ENCODE measurements at places on chromosomes 12 and 14.

DNA sequence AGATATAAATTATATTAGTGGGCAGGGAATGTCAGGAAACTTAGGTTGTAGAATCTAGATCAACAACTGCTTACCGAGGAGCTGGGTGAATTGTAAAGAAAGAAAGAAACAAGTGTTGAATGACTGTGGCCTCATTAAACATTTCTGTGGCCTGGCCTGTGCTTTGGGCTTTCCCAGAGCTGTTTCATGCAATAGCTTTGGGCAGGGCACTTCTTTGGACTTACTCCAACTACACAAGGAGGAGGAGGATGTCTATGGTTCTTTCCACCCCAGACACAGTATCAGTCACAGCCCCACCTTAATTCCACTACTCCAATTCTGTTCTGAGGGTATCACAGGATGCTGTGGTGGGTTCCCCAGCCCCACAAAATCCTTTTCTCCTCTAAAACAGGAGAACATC, 38.0 kb downstream of the DPF3 start:
- DNase-seq, result no peak

DNA sequence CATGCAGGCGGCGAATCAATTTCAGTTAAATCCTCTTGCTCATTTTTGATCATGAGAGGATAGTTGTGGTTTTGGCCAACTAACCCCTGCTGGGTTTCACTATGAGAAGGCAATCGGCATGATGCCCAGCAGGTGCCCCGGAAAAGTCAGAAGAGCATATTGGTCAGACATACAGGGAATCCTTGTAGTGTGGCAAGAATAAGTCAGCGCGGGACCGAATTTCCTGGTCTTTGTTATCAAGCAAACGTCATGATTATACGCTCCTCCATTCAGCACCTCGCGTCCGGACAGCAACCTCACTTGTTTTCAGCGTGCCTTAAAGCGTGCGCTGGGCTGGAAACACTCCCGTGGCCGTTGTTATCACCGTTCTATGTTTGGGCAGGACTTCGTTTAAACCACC, 1.8 kb downstream of the TBC1D30 start:
- DNase-seq, result no peak

- DNase-seq, result no peak
Measured at GRCh38 chr12:31491241-31491794, 99.6 kb downstream of the DENND5B start.

GRCh38 chr14:74620497-74620921, 8.5 kb upstream of the LTBP2 start:
- DNase-seq, result no peak

GRCh38 chr12:55420307-55420962, 5.6 kb upstream of the OR6C76 start:
- DNase-seq, result no peak

DNA sequence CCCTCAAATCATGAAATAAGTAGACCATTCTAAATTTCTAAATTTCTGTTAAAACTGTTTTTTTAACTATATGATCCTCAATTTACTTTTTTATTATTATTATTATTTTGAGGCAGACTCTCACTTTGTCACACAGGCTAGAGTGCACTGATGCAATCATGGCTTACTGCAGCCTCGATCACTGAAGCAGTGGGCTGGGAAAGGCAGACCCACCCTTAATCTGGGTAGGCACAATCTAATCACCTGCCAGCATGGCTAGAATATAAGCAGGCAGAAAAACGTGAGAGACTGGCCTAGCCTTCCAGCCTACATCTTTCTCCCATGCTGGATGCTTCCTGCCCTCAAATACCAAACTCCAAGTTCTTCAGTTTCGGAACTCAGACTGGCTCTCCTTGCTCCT, 2.3 kb downstream of the ERO1A start:
- no peak for DNase-seq

GRCh38 chr12:104683831-104684503, 227.2 kb downstream of the CHST11 start:
- no peak for DNase-seq

GRCh38 chr12:59845293-59845692, 249.5 kb downstream of the SLC16A7 start:
- no peak for DNase-seq

DNA sequence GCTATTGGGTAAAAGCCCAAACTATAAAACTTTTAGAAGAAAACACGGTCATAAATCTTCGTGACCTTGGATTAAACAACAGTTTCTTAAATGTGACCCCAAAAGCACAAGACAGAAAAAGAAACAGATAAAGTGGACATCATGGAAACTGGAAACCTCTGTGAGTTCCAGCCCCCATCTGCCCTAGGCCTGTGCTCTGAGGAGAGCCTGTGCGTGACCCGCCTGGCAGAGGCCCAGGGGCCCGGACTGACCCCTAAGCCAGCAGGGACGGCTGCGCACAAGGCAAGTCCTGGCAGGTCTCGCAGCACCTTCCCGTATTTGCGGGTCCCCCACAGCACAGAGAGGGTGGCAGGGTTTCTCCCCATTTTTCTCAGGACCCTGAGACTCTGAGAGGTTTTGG, 76.0 kb downstream of the CHGA start:
- DNase-seq, result no peak

- no peak for DNase-seq
Measured at GRCh38 chr12:111366075-111366474, 2.8 kb downstream of the PHETA1 start.

- DNase-seq, result no peak
Measured at GRCh38 chr12:27906127-27906500, 66.4 kb downstream of the PTHLH start.

DNA sequence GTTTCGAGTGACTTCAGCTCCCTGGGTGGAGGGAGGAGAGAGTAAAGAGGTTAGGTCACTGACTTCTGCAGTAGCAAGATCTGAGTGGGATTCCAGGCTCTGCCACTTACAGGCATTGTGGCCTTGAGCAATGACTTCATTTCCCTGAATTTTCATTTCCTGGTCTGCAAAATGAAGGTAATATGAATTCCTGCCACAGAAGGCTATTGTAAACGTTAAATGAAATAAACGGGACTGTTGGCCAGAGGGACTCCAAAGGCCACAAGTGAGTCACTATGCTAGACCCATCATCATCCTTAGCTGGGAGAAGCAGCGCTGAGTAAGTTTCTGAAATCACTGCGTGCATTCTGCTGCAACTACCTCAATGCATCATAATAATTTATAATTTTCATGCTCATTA, 807.8 kb downstream of the AACS start:
- no peak for DNase-seq

- no peak for DNase-seq
Measured at GRCh38 chr12:24839268-24839791, 109.6 kb downstream of the BCAT1 start.

DNA sequence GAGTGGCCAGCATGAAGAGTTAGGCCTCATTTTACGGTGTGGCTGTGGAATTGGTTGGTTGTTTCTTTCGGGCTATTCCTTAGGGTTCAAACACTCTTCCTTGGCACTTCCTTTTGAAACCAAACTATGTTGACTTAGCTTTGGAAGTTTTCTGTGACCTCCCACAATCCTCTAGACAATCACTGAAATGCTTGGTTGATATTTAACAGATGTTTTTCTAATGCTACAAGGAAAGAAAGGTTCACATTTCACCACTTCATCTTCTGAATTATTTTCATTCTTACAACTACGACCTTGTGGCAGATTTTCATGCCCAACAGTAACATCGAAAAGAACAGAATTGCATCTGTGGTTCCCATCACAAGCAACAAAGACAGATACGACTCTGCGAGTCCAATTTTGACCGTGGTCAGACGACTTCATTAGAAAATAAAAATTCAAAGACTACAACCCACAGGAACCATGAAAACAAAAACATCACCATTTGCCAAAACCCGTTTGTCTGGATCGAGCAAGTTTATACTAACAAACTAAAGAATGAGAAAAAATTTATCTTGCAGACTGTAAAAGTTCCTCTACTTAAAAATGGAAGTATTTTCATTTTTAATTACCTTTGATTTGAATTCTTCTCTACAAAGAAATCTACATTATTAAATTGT, 16.9 kb downstream of the PRKAB1 start:
- no peak for DNase-seq

DNA sequence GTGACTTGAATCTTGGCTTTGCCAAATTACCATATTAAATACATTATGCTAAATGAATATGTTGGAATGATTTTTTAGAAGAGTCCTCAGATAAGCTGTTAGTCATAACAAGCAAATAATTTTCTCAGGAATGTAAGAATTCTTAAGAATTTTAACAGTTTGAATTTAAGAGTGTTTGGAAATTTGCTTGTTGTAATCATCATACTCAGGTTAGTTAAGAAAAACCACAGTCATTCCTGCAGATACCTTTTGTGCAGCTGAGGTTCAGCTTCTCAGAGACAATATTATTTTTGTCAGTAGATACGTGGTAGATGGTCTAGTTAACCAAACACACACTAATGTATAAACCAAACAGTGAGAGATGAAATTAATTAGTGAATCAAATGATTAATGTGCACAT, 8.9 kb downstream of the WNK1 start:
- DNase-seq, result no peak

GRCh38 chr14:89411976-89412375, 5.1 kb downstream of the FOXN3 start:
- DNase-seq, result no peak

- DNase-seq, result no peak
Measured at GRCh38 chr14:40850191-40850590, 756.5 kb upstream of the LRFN5 start.

GRCh38 chr14:54739514-54739913, 163.1 kb downstream of the GCH1 start:
- DNase-seq, result no peak

- DNase-seq, result peak; percentile 60
Measured at GRCh38 chr12:82708061-82708879, 21.6 kb downstream of the TMTC2 start.

- DNase-seq, result no peak
Measured at GRCh38 chr12:10716704-10717315, 6.3 kb downstream of the YBX3 start.

DNA sequence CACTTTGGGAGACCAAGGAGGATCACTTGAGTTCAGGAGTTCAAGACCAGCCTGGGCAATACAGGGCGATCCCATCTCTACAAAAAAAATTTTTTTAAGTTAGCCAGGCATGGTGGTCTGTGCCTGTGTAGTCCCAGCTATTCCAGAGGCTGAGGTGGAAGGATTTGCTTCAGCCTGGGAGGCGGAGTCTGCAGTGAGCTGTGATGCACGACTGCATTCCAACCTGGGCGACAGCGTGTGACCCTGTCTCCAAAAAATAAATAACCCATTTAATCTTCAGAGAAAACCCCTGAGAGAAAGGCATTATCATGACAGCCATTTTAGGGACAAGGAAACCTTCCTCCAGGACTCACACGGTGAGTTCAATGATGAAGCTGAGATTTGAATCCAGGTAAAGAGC, 3.7 kb upstream of the FKBP4 start:
- DNase-seq, result no peak

DNA sequence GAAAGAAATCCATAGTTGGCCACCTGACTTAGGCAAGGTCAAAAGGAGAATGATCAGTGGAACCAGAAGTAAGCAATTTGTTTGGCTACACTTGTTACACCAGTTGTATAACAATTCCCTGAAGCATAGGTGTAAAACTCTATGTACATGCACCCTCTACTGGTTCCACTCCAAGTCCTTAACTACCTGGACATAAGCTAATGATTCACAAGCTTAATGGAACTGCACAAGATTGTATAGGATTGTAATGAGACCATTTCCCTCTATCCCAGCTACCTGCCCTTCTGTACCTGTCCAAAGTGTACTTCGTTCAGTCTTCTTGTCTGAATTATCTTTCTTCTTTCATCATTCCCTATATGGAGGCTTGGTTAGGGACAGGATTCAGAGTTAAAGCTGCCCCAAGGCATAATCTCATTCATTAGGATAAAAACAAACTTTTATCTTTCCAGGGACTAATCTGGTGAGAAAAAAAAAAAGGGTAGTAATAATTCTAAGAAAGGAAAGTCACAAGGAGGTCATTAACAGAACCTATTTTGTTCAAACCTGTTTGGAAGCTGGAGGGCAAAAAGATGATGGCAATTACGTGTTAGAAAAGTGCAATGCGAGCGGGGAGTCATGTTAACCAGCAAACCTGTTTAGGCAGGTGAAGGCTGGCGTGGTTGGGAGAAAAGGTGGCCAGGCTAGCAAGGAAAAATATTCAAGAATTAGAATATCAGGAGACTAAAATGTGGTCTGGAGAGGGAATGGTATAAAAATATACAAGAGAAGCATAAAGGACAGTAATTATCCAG, 2.8 kb upstream of the TMEM52B start:
- no peak for DNase-seq

DNA sequence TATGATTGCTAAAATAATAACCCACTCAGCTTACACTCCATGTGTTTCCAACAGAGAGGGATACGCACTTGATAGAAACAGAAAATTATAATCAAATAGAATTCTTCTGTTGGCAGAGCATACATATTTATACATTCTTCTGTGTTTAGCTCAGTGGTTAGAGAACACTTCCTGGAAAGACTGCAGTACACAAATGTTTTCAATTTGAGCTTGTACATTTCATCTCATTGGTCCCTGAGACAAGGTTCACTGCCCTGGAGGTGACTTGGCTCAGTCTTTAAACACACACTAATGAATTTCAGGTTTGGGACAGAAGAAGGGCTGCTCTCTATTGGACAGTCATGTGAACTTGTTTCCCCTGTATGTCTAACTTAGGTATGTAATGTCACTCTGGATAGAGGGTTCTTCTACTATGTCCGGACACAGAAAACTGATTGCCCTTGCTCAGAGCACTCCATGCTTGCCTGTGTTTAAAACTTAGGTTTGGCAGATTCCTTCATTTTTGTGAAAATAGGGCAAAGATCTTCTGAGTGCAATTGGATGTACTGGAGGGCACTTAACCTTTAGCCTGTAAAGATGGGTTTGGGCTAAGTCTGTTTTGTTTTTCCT, 22.9 kb downstream of the PROX2 start:
- no peak for DNase-seq

DNA sequence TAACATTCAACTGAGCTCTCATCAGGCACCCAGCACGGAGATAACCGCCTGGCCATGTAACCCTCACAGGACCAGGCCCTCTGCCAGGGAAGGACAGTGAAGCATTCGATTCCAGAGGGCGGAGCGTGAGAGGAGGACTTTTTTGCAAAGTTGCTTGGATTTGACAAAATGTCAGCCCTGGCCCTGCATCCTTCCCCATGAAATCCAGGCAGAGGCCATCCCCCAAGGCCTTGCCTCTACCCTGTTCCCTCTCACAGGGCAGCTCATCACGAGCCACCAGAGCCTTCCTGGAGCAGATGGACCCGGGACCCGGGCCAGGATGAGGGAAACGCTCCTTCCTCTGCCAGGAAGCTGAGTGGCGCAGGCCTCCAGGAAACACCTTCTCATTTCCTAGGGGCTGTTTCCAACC, 17.0 kb downstream of the CAMKK2 start:
- DNase-seq, result peak; percentile 60

DNA sequence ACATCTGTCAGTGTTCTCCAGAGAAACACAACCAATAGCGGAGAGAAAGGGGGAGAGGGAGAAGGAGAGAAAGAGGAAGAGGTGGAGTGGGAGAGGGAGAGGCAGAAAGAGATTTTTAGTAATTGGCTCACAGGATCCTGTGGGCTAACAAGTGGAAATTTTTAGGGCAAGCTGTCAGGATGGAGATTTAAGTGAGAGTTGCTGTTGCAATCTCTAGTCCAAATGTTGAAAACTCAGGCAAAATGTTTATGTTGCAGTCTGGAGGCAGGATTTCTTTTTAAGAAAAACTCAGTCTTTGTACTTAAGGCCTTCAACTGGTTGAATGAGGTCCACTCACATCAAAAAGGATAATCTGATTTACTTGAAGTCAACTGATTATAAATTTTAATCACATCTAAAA, 12.5 kb upstream of the GLIPR1L2 start:
- no peak for DNase-seq

All from hypothalamus (tissue), 51 donors.